ENCODE measurements at places on chromosomes 2 and 18. TPM values are rescaled to one million over a fixed set of nuclear protein-coding genes. Genes with fewer than 3 reads are reported as not detected.

GRCh38 chr2:230417436-230417835 is 1.4 kb downstream of the SP100 start:
- no peak for DNase-seq

- DNase-seq, result peak; percentile 91
Observed at GRCh38 chr2:105977212-105977611, 216.9 kb downstream of the UXS1 start.

DNA sequence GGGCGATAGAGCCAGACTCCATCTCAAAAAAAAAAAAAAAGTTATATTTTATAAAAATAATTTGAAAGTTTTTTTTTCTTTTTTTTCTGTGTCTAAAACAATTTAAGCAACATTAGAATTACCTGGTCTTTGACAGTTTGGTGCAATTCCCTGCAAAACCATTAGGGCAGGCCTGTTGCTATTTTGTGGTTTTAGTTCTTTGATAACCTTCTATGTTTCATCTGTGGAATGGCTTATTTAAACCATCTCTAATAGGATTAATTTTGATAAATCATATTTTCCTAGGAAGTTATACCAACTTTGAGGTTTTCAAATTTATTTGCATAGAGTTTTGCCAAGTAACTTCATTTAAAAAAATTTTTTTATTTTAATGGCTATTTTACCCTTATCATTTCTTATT is 141.2 kb upstream of the TWIST2 start:
- no peak for DNase-seq

DNA sequence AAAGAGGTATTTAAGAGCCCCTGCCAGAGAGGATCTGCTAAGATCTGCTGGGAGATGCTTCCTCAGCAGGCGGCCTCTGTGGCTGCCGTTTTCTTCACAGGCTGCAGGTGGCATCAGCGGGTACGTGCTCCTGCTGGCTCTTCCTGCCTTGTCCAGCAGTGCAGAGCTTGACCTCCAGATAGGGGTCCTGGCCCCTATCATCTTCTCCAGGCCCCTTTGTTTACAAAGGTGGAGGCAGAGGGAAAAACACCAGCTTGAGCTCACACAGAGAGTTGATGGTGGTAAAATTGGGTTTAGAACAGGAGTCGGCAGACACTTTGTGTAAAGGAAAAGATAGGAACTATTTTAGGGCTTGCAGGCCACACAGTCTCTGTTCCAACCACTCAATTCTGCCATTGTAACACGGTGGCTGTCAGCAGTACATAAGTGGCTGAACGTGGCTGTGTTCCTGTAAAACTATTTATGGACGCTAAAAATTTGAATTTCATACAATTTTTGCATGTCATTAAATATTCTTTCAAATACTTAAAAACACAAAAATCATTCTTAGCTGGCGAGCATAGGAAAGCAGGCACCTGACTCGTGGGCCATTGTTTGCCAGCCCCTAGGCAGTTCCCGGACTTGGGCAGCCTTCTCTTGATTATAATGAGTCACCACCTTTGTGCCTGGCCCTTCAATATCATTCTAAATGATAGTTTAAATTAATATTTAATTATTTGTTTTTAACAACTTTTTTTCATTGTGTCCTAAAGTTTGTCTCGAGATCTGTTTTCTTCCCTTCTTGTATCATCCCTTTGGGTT is 98.2 kb upstream of the B3GNT7 start:
- peak; percentile 88 for DNase-seq

DNA sequence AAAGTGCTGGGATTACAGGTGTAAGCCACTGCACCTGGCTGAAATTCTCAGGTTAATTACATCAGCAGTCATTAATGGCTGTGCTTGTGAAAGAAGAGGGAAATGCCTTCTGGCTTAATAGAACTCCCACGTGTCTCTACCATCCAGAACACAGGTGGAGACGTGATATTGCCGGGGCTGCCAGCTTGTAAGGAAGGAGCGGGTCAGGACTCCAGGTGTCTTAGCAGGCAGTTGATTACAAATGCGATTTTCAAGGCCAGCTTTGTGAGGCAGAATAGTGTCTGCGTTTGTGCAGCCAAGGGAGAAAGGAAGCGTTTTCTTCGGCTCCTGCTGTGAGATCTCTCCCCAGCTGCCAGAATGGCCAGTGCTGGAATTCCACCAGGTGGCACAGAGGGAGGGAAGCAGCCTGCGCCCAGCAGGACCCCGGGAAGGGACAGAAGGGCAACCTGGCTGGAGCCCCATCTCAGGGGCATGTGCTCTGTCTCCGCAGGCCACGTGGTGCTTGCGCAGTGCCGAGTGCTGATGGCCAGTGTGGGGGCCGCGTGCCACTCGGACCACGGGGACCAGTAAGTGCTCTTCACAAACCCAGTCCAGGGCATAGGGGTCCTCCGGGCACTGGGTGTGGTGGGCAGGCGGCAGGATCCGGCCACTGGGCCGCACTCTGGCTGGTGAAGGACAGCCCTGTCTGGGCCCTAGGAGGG is 3.7 kb upstream of the ESPNL start:
- peak; percentile 86 for DNase-seq

DNA sequence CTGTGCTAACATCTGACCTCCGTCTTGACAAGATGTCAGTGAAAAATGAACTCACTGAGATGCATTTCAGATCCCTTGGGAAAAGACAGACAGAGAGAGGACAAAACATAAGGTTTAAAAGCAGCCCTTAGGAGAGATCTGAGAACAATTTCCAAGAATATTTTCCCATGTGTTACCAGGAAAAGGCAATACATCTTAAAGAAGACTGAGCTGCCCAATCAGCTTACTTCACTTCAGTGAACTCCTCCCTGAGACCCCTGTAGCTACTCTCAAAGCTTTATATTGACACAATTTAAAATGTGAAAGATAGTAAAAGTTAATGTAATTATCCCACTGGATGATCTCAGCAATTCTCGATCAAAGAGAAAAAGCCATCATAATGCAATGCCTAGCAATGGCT is 505.0 kb downstream of the DCC start:
- no peak for DNase-seq

- no peak for DNase-seq
Observed at GRCh38 chr2:107721178-107721577, 105.5 kb upstream of the RGPD4 start.

Gene SH3BP4
- 113 TPM for total RNA-seq

Gene ZNF638
- total RNA-seq, result 152 TPM

Gene NGEF
- 4.7 TPM for total RNA-seq

Gene DSC2
- under 0.01 TPM for total RNA-seq
